ENCODE measurements at places on chromosomes 7 and 10. TPM values are rescaled to one million over a fixed set of nuclear protein-coding genes. Genes with fewer than 3 reads are reported as not detected.
A peak's percentile ranks its signal among the peaks of the same experiment; 100 is the strongest.

Gene HOXA6
- total RNA-seq = 1.6 TPM

Gene AASS
- total RNA-seq = 82.0 TPM

- DNase-seq = no peak
These were observed 116.2 kb downstream of the SND1 start for GRCh38 chr7:127768241-127768640.

- no peak for DNase-seq
These were observed 636.5 kb downstream of the ZNF716 start for GRCh38 chr7:58086461-58086860.

DNA sequence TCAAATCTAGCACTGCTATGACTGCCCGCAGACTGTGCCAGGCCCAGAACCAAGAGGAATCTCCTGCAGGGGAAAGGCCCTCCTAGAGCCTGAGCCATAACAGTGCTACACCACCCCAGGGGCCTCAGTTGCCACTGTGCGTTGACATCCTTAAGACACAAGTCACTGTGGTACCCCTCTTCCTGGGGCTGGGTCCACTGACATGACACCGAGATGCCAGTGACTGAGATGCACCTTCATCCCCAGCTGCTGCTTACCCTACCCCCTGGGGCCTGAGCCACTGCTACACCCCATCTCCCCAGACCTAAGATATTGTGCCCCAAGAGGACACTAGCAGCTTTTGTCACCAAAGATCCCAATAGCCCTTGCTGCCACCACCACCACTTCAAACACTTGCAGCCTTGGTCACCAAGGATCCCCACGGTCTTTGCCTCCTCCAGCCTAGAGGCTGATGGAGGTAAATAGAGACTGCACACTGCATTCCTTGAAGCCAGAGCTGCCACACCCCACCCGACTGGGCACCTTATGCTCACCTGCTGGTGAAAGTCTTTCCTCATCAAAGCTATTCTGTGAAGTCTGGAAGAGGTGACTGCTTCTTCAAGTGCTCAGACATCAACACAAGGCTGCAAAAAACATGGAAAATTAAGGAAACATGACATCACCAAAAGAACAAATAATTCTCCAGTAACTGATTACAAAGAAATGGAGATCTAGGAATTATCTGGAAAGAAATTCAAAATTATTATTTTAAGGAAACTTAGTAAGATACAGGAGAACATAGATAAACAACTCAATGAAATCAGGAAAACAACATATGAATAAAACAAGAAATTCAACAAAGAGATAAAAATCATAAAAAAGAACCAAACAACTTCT, 40.4 kb upstream of the SHH start:
- no peak for DNase-seq

DNA sequence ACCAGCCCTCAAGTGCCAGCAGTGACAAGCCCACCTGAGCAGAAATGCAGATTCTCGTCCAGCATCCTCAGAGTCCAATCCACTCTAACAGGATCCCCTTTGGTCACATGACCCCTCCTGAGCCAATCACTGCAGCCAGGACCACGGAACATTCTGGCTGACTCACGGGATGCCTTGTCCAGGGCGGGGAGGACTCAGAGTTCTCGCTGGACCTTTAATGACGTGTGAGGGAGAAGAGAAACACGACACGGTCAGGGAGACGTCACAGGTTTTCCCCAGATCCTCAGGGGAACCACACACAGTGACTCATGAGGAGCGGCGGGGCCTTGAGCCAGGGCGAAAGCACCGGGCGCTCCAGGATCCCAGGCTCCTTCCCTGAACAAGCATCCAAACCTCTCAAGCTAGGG, 155.7 kb downstream of the PTPRN2 start:
- DNase-seq = no peak

- peak; percentile 8 for DNase-seq
These were observed 59.5 kb upstream of the PRPS1L1 start for GRCh38 chr7:18087026-18087686.

- no peak for DNase-seq
These were observed 17.7 kb downstream of the GATA3 start for GRCh38 chr10:8072211-8072610.

DNA sequence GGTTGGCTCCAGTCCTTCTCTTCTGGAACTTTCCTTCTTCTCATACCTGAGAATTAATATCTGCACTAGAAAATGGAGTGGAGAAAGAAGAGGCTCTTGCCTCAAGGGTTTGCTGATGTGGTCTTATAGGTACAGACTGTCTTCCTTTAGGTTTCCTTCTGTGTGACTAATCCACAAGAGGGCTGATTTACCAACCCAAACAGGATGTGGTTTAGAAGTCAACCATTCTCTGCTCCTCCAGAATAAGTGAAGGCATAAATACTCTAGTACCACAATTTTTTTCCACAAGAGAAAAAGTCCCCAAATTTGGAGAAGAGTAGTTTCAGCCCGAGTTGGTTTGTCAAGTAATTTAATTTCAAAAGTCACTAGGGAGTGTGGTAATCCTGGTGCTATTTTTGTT, 85.8 kb downstream of the NRP1 start:
- no peak for DNase-seq

Gene GLI3
- total RNA-seq = 141 TPM

DNA sequence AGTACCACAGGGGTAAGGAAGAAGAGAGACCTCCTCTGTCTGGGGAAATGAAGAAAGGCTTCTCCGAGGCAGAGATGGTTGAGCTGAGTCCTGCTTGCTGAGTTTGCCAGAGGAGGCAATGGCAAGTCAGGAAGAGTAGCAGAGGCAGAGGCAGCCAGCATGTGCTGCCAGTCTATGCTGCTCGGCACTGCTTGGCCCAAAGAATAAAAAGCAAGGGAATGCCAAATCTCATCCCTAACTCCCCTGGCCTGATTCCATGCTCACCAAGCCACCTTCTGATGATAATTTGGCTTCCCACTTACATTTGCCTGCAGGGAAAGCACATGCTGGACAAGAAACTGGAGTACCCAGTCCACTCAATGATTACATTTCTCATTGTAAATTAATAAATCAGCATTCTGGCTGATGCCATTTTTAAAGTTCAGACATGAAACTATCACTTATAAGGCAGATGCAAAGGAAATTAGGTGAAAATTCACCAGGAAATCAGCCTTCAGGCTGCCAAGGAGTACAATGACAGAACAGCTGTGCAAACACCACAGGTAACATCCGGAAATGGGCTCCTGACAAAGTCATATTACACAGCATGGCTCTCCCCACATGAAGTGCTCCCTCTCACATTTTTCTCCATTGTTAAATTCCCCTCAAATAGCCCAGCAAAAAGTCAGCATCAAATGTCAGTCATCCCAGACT, 245.9 kb downstream of the MTERF1 start:
- no peak for DNase-seq

DNA sequence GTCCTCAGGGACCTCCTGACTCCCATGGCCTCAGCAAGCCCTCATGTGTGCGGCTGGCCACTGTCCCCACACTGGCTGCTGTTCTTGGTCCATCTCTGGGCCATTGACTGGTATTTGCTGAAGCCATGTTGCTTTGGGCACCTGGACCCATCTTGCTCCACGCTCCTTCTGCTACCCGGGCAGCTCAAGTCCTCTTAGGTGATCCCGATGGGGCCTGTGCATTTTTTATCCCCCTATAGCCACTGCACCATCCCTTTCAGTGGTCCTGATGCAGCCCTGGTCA, 16.7 kb downstream of the RAMP3 start:
- no peak for DNase-seq

- DNase-seq = no peak
These were observed 2.8 kb downstream of the FGF8 start for GRCh38 chr10:101772895-101773761.

Gene COL13A1
- total RNA-seq = 9.5 TPM

- DNase-seq = no peak
These were observed 11.1 kb downstream of the JMJD1C start for GRCh38 chr10:63454631-63455030.

DNA sequence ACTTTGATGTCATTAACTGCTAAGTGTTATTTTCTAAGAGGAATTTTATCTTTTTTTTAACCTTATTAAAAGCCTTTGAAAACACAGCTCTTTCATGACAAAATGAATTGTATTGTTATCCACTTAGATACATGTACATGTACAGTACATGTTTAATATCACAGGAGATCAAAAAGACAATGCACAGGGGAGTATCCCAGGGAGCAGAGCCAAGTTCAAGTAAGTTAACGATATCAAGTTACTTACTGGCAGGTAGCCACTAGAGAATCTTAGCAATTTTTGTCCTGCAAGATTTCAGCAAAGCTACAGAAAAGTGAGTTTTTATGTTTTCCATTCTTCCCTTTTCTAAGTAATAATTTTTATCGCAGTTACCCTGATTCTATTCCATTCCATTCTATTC, 33.9 kb upstream of the ARL4A start:
- no peak for DNase-seq

Gene CXCL12
- 3.6 TPM for total RNA-seq

Gene PAPOLB
- total RNA-seq = 0.23 TPM

DNA sequence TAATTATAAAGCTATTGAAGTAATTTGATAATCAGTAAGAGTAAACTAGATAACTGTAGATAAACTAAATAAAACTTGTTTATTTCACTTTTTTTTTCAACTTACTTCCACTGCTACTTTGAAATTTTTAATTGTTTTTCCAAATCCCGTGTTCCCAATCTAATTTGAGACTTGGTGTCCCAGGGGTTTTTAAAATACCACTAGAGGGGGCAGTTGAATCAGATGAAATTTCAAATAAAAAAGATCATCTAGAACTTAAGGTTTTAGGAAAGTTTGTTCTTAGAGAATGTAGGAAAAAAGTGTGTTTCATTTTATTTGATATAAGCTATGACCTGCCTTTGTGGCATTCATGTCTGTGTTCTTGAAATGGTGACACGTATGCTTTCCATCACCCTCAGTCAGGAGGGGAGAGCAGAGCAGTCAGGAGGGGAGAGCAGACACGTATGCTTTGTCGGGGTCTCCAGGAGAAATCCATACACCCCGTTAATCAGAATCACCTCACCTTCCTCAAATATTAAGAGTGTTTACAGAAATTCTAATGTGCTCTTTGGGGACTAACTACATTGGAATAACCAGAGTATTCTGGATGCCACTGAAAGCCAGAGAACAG, 49.9 kb downstream of the C10orf67 start:
- no peak for DNase-seq

- DNase-seq = no peak
These were observed 89.4 kb downstream of the COL13A1 start for GRCh38 chr10:69891057-69891617.

- DNase-seq = no peak
These were observed 120.1 kb upstream of the GNAI1 start for GRCh38 chr7:80014511-80014910.

Gene SEM1
- 63.0 TPM for total RNA-seq
